ENCODE measurements at places on chromosomes 5 and 9.

DNA sequence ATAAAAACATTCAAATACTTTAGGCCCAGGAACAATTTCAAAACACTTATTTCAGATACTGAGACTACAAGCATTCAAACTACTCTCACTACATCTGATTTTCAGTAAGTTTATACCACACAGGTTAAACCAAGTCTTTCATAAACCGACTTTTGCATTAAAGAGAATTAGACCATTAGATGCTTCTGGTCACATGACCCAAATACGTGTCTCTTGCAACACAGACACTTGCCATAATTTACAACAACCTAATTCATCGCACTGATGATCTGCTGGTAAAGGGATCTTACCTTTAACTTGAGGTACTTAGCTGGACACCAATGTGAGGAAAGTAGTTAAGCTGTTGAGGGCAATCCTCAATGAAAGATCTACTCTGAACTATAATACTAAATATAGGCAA is 3.2 kb downstream of the HNRNPH1 start:
- no peak for DNase-seq

DNA sequence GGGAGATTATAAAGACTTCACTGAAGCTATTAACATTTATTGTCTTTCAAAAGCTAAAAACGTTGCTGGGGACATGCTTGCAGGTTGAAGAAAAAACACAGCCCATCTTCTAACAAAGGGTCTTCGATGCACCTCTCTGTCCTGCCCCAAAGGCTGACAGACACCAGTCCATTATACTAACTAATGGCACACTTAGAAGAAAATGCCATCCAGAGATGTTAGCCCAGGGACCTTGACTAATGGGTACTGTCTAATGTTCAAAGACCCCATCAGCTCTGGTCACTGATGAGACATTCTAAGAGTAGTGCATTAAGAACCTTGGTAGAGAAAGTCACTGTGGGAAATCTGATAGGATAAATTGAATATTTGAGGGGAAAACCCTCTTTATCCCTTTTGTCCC is 124.9 kb downstream of the EBF1 start:
- DNase-seq: no peak

DNA sequence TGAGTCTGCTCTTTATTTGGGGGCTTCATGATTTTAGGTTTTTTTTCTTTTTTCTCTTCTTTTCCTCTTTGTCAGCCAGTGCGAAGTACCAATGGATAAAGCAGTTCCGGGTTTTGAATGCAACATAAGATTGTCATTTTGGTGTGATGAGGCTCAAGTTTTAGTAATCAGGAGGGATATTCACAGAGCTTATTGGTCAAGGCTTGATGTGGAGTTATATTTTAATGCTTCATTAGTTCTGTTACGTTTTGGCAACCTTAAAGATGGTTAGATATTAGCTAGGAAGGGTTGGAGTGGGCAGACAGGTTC is 1.4 kb downstream of the PIK3R1 start:
- DNase-seq: no peak

DNA sequence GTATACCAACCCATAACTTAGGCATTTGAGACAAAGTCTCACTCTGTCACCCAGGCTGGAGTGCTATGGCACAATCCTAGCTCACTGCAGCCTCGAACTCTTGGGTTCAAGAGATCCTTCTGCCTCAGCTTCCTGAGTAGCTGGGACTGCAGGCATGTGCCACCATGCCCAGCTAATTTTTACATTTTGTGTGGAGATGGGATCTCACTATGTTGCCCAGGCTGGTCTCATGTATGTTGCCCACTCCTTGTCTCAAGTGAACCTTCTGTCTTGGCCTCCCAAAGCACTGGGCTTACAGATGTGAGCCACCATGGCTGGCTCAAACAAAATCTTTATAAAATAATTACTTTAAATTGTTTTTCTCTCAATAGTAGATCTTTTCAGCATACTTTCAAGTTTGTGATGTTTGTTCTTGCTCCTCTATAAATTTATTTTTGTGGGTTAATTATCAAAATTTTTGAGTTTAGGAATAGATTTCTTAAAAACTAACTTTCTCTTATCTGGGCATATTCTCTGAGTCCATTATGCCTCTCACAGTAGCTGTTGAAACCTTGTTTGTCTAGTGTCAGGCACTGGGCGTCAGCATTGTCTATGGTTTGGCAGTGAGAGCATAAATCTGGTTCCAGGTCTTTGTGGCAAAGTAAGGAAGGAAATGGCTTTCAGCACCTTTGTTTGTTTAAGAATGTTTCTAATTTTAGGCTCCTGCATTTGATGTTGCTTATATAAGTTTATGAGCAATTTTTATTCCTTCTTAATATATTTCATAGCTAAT is 38.7 kb downstream of the NLN start:
- DNase-seq: no peak

DNA sequence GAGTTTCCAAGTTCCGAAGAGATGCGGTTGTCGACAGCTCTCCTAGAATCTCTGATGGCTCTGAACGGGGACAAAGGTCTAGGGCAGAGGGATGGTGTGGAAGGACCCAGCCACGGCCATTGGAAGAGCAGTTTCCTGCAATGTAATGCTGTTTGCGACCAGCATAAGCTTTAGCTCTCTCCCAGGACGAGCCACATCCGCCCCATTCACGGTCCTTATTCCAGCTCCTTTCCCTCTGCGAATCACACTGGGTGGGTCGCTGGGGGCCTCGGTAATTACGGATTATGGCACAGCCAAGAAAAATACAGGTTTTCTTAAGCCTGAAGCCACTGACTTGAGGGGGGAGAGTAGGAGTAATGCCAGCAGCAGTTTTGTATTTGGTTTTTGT is 22.7 kb downstream of the ANXA2R start:
- no peak for DNase-seq

DNA sequence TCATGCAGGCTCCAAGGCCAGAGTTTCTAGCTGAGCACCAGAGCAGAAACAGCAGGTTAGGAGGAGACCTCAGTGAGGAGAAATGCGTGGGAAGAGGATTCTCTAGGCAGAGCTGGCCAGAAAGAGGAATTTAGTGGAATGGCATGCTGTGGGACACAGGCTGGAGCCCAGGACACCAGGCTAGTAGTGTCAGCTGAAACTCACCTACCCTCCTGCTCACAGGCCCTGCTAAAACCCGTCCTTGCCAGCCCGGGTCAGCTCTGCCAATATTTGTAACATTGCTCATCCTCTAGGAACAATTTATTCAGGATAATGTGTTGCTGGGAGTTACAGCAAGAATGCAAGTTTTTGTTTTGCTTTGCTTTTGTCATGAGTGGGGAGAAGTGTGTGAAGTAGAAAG is 40.2 kb upstream of the AGXT2 start:
- no peak for DNase-seq

DNA sequence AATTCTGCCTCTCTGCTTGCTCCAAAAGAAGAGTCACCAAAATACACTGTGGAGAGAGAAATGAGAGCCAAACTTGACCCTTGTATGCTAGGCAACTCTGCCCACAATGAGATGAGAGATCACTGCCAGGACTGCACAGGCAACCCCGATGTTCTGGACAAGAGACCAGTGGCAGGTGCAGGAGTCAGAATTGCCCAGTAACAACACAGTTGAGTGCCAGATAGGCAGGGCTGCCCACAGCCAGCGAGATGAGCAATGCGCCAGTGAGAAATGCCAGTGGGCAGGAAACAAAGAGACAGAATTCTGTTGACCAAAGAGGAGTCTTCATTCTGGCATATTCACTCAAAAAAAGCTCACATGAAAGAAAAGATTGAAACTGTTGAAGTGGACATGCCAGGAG is 570.7 kb downstream of the CAAP1 start:
- no peak for DNase-seq

DNA sequence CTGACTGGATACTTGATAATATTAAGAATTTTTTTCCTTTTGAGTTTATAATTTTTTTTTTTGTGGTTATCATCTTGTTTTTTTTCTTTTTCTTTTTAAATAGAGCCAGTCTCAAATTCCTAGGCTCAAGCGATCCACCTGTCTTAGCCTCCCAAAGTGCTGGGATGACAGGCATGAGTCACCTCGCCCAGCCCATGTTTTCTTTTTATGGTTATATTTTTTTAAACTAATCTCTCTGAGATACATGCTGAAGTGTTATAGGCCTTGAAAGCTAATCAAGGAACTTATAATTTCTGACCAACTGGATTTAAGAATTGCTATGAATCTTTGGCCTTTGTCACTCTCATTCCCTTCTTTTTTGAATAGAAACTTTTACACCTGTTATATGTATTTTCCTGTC is 6.8 kb upstream of the AMACR start:
- no peak for DNase-seq

- DNase-seq: no peak
These were observed 70.7 kb upstream of the FNIP1 start for GRCh38 chr5:131867524-131867923.
